ENCODE measurements at places on chromosomes 5 and 9.

DNA sequence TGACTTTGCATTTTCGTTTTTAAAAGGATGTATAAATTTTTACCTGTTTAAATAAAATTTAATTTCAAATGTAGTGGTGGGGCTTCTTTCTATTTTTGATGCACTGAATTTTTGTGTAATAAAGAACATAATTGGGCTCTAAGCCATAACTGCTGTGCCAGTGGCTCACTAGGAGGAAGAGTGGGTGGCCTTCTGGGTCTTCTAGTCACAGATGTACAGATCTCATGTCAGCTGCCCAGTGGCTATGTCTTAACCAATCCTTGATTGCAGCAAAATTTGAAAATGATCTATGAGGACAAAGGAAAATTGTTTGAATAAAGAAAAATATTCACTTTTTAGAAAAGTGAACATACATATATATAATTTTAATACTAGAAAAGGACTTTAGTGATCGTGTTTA is 5.4 kb downstream of the CTSL start:
- no peak for DNase-seq

- DNase-seq = no peak
Observed at GRCh38 chr5:167716126-167716775, 575.2 kb upstream of the WWC1 start.

DNA sequence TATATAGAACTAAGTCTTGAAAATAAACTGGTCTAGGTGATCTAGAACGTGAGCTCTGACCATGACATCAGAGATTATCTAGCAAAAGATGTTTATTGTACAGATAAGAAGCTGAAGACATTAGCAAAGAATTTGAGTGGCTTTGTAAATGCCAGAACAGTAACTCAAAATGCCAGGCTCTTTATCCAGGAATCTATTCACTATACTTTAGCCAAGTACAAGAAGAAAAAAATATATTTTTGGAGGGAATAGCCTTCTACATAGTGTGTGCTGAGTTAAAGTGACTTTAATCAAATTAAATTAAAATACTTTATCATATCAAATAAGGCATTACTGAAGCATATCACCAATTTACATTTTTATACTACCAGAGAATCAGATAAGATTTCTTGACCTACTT is 132.6 kb upstream of the ITGA1 start:
- DNase-seq = no peak

DNA sequence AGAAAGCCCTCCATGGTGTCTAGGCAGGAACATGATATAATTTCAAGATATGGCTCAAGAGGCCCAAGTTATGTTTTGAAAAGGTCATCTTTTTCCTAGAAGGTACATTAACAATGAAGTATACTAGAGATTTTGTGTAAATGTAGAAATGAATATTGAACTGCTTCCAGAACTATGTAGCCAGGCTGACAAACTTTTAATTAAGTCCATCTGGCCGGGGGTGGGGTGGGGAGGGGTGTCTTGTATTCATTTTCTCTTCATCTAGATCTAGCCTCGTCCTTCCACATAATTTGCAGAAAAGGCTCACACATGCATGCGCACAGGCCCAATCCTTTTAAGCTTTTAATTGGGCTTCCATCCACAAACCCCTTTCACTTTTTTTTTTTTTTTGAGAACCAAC is 323.3 kb downstream of the ARL15 start:
- no peak for DNase-seq
